Stimulated activated CD4-positive, alpha-beta T cell treated with anti-CD3 and anti-CD28 coated beads, Interleukin-2, amount 100 ng/mL, for 48 hours (primary cell): ENCODE measurements at places on chromosomes 7 and 10.

- DNase-seq = no peak
Observed at GRCh38 chr10:69866688-69867461, 65.2 kb downstream of the COL13A1 start.

GRCh38 chr10:73956476-73957359 lies 41.2 kb upstream of the VCL start:
- DNase-seq = no peak

- no peak for DNase-seq
Observed at GRCh38 chr10:121216295-121216694, 365.1 kb downstream of the WDR11 start.

GRCh38 chr7:24917510-24918239 lies 62.3 kb downstream of the OSBPL3 start:
- no peak for DNase-seq

- no peak for DNase-seq
Observed at GRCh38 chr10:61623161-61623560, 39.6 kb upstream of the CABCOCO1 start.

- no peak for DNase-seq
Observed at GRCh38 chr7:106869954-106870353, 4.9 kb downstream of the PIK3CG start.

- no peak for DNase-seq
Observed at GRCh38 chr7:32043688-32044087, 26.5 kb downstream of the PDE1C start.
